ENCODE measurements at places on chromosomes 4 and X. TPM values are rescaled to one million over a fixed set of nuclear protein-coding genes. Genes with fewer than 3 reads are reported as not detected.

The BMX gene
- not detected for total RNA-seq

The PLA2G12A gene
- total RNA-seq = 8.5 TPM

- DNase-seq = no peak
Observed at GRCh38 chr4:74682567-74683359, 111.6 kb downstream of the BTC start.

The CXorf58 gene
- not detected for total RNA-seq

The MGAT4D gene
- not detected for total RNA-seq

All from B cell (primary cell).